ENCODE measurements at places on chromosomes 13 and 19. TPM values are rescaled to one million over a fixed set of nuclear protein-coding genes. Genes with fewer than 3 reads are reported as not detected.

- no peaks in the 10 kb centered on the region for H3K36me3 ChIP-seq
- no peak overlapping the region for H3K27ac ChIP-seq
- H3K4me3 ChIP-seq = no peak overlapping the region
- peak; percentile 32 for DNase-seq
Observed at GRCh38 chr13:101473458-101473857, 21.0 kb downstream of the ITGBL1 start.

DNA sequence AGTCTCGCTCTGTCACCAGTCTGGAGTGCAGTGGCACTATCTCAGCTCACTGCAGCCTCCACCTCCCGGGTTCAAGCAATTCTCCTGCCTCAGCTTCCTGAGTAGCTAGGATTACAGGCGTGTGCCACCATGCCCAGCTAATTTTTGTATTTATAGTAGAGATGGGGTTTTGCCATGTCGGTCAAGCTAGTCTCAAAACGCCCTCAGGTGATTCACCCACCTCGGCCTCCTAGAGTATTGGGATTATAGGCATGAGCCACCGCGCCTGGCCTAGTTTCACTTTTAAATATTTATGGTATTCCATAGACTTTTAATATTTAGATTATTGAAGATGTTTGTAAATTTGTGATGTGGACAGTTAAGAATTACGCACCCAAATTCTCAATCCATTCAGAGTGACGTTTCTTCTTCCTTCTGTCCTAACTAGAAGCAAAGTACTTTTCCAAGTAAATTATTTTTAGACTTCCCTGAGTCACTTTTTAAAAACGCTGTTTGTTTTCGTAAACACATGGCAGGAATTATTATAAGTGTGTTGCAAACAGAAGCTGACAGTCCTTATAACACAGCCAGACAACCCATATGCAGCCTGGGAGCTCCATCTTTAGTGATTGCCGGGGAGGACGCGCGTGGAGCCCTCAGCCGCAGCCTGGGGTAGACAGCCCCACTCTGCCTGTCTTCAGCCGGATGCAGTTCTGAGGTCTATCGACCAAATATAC, 131.7 kb downstream of the ATP11A start:
- H3K4me1 ChIP-seq = peaks cover 11% of the 10 kb centered on the region
- H3K36me3 ChIP-seq = peaks cover 4% of the 10 kb centered on the region
- no peak for DNase-seq
- H3K27me3 ChIP-seq = no peaks in the 10 kb centered on the region
- H3K4me3 ChIP-seq = no peak overlapping the region
- no peak overlapping the region for H3K27ac ChIP-seq

Gene ZC3H13
- total RNA-seq = 32.0 TPM

GRCh38 chr19:9018163-9018875, 8.1 kb upstream of the MUC16 start:
- H3K27me3 ChIP-seq = no peaks in the 10 kb centered on the region
- no peaks in the 10 kb centered on the region for H3K4me1 ChIP-seq
- no peak overlapping the region for H3K27ac ChIP-seq
- H3K4me3 ChIP-seq = no peak overlapping the region

Gene ZNF8
- total RNA-seq = 6.3 TPM

Gene SERPINE3
- total RNA-seq = not detected

DNA sequence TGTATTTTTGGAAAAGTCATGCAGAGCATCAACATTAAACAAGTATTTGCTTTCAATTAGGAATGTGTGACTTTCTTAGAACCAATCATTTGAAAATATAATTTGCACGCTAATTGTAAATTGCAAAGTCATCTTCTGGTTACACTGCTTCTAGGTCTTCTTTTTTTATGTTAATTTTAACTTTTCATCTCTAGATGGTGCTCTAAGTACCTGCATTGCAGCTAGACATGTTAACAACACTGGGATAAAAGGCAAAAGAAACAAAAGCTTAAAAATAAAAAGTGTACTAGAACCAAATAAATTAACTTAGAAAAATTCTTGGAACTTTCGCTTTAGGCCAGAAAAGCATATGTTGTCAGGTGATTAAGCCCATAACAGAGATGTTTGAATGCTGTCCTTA, 2758.2 kb downstream of the PCDH9 start:
- H3K36me3 ChIP-seq = no peaks in the 10 kb centered on the region
- DNase-seq = peak; percentile 66
- no peaks in the 10 kb centered on the region for H3K4me1 ChIP-seq

- peaks cover 40% of the 10 kb centered on the region for H3K4me1 ChIP-seq
- no peak overlapping the region for H3K27ac ChIP-seq
- no peak for DNase-seq
Observed at GRCh38 chr19:1017906-1018305, 3.0 kb downstream of the TMEM259 start.

DNA sequence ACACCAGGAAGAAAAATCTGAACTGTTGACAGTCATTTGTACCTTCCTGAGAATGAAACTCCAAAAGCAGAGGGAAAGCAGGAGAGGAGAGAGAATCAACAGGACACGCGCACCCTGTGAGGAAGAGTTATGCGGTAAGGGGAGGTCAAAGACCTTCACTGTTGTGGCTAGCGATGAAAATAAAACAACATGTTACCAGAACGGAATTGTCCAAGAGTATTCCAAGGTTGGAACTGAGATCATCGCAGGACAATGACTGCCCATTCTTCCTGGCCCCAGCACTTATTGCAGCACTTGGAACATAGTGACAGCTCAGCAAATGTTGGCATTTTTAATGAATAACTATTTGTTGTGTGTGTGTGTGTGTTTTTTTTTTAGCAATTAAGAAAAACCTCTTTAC, 176.0 kb upstream of the TSC22D1 start:
- H3K27ac ChIP-seq = no peak overlapping the region
- H3K36me3 ChIP-seq = no peaks in the 10 kb centered on the region
- H3K4me3 ChIP-seq = no peak overlapping the region
- H3K27me3 ChIP-seq = no peaks in the 10 kb centered on the region
- H3K4me1 ChIP-seq = peaks cover 21% of the 10 kb centered on the region

- H3K4me3 ChIP-seq = no peak overlapping the region
- no peaks in the 10 kb centered on the region for H3K27me3 ChIP-seq
- no peak for DNase-seq
- H3K4me1 ChIP-seq = peaks cover 56% of the 10 kb centered on the region
- H3K27ac ChIP-seq = peak overlapping the region; percentile 23
- H3K36me3 ChIP-seq = no peaks in the 10 kb centered on the region
Observed at GRCh38 chr13:110297766-110298504, 9.0 kb downstream of the COL4A1 start.

DNA sequence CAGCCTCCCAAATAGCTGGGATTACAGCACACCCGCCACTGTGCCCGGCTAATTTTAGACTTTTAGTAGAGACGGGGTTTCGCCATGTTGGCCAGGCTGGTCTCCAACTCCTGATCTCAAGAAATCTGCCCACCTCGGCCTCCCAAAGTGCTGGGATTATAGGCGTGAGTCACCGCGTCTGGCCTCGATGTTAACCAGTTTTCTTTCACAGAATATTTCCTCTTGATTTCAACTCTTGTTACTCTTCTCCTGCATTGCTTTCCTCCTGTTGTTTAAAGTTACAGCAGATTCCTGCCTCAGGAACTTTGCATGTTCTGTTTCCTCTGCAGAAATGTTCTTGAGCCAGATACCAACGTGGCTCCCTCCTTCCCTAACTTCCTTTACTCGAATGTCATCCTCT, 3.7 kb upstream of the PEX11G start:
- no peaks in the 10 kb centered on the region for H3K36me3 ChIP-seq
- H3K27ac ChIP-seq = peak overlapping the region; percentile 59
- no peaks in the 10 kb centered on the region for H3K27me3 ChIP-seq
- DNase-seq = peak; percentile 57

GRCh38 chr13:45303866-45304265, 37.1 kb downstream of the TPT1 start:
- no peak overlapping the region for H3K4me3 ChIP-seq
- no peaks in the 10 kb centered on the region for H3K4me1 ChIP-seq
- H3K27me3 ChIP-seq = peaks cover 6% of the 10 kb centered on the region

DNA sequence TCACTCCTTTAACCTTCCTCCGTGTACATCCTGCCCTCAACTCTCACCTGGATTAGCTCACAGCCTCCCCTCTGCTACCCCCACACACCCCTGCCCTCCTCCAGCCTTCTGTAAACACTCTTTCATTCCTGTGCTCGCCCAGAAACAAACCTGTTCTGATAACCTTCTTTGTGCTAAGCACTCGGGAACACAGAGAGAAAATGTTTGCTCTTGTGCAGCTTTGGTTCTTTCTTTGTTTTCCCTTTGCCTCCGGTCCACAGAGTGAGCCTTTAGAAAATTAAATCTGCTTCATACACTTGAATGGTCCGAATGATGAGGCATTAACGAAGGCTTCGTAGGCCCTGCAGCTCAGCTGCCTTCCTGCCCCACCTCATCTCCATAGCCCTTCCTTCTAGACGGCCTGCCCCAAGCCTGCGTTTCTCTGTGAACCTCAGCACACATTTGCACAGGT, 6.6 kb upstream of the ZDHHC20 start:
- DNase-seq = no peak
- no peak overlapping the region for H3K4me3 ChIP-seq
- H3K36me3 ChIP-seq = no peaks in the 10 kb centered on the region
- H3K4me1 ChIP-seq = no peaks in the 10 kb centered on the region
- H3K27ac ChIP-seq = no peak overlapping the region
- H3K27me3 ChIP-seq = peaks cover 4% of the 10 kb centered on the region

Gene TMPRSS9
- total RNA-seq = not detected

Gene UHRF1
- total RNA-seq = 70.8 TPM

Gene SOX21
- not detected for total RNA-seq

GRCh38 chr19:1837625-1838105, 10.6 kb downstream of the REXO1 start:
- H3K4me3 ChIP-seq = no peak overlapping the region
- H3K27me3 ChIP-seq = no peaks in the 10 kb centered on the region
- peaks cover 16% of the 10 kb centered on the region for H3K4me1 ChIP-seq
- DNase-seq = peak; percentile 44
- no peak overlapping the region for H3K27ac ChIP-seq
- no peaks in the 10 kb centered on the region for H3K36me3 ChIP-seq

- H3K27me3 ChIP-seq = no peaks in the 10 kb centered on the region
- no peak overlapping the region for H3K27ac ChIP-seq
- H3K4me3 ChIP-seq = no peak overlapping the region
Observed at GRCh38 chr13:112978561-112979405, 9.8 kb downstream of the MCF2L start.

Gene SIGLEC8
- total RNA-seq = not detected

- DNase-seq = peak; percentile 48
- H3K4me1 ChIP-seq = no peaks in the 10 kb centered on the region
- H3K27ac ChIP-seq = no peak overlapping the region
- no peaks in the 10 kb centered on the region for H3K27me3 ChIP-seq
- H3K4me3 ChIP-seq = no peak overlapping the region
Observed at GRCh38 chr13:67238277-67238859, 8.2 kb upstream of the PCDH9 start.

Gene NXNL1
- not detected for total RNA-seq

DNA sequence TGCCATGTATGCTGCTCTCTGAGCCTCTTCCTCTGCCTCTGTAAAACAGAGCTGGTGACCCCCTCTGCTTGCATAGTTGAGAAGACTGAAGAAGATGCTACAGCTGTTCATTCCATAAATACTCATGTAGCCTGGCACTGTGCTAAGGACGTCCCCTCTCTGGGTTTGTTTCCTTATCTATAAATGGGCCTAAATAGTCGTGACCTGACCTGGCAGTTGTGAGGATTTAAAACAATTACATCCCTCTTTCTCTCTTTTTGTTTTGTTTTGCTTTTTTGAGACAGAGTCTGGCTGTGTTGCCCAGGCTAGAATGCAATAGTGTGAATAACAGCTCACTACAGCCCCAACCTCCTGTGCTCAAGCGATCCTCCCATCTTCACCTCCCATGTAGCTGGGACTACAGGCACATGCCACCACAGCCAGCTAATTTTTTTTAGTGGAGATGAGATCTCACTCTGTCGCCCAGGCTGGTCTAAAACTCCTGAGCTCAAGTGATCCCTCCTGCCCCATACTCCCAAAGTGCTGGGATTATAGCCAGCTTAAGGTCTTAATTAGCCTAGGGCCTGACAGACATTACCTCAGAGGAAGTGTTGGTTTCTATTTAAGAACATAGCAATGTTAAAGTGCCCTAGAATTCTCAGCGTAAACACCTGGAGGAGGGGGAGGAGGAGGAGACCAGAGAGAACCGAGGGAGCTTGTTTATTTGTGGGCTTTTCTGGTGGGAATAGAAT, 4.6 kb downstream of the WDR62 start:
- H3K27ac ChIP-seq = no peak overlapping the region
- H3K4me1 ChIP-seq = peaks cover 11% of the 10 kb centered on the region
- no peak overlapping the region for H3K4me3 ChIP-seq

Gene SH3GL1
- 153 TPM for total RNA-seq

DNA sequence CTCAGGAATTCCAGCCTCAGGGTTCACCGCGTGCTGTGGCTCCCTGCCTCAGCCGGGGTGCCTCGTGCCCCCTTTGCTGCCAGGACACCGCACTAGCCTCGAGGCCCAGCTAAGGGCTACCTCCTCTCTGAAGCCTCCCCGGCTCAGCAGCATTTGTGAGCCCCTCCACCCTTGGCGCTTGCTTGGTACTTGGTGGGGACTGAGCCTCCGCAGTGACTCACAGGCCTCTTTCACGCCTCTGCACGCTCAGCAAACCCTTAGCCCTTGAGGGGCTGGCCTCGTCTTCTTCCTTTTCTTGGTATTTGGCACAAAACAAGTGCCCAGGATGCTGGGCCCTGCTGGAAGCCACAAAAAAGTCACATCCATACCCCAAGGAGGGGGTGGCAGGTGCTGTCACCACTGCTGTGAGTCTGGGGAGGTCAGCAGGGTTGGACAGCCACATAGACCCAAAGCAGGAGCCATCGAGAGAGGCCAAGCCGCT, 85.4 kb upstream of the TM9SF2 start:
- no peaks in the 10 kb centered on the region for H3K4me1 ChIP-seq
- no peak overlapping the region for H3K27ac ChIP-seq
- H3K27me3 ChIP-seq = peaks cover 17% of the 10 kb centered on the region

DNA sequence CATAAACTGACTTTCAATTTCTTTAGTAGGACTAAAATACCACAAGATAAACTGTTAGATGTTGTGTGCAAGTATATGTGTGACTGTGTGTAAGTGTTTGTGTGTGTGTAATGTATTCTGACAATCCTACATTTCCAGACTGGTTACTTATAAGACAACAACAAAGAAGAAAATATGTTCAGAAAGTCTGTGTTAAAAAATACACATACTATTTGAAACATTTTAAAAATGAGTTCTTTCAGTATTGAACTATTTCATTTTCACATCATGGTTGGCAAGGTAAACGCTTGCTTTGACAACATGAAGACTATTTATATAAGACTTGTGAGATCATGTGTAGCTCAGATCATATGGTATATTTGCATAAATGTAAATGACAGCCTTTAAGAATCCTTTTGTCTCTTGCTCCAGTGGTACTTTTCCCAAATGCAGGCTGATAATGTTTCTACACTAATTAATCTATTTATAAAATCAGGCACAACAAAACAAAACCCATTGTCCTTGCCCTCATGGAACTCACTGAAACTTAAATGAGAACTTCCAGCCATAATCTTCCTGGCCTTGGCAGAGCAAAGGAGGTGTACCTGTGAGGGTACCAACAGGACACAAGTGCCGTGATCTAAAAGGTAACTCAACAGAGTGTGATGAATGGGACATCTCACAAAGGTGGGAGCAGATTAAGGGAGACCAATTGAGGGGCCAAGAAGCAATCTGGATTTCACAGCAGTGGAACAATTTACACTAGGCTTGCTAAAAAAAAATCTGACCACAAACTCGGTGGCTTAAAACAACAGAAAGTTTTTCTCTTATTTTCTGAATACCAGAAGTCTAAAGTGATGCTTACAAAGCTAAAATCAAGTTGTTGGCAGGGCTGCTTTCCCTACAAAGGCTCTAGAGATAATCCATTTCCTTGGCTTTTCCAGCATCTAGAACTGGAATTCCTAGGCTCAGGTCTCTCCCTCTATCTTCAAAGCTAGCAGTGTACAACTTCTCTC, 349.0 kb downstream of the TBC1D4 start:
- H3K4me1 ChIP-seq = peaks cover 3% of the 10 kb centered on the region
- no peak overlapping the region for H3K27ac ChIP-seq
- no peak overlapping the region for H3K4me3 ChIP-seq
- no peaks in the 10 kb centered on the region for H3K36me3 ChIP-seq
- no peak for DNase-seq

Gene SOX1
- not detected for total RNA-seq

Gene DCLK1
- 3.9 TPM for total RNA-seq
